ENCODE measurements at places on chromosomes 6 and 20.

GRCh38 chr6:163955756-163956155, 541.2 kb downstream of the QKI start:
- no peak for DNase-seq

DNA sequence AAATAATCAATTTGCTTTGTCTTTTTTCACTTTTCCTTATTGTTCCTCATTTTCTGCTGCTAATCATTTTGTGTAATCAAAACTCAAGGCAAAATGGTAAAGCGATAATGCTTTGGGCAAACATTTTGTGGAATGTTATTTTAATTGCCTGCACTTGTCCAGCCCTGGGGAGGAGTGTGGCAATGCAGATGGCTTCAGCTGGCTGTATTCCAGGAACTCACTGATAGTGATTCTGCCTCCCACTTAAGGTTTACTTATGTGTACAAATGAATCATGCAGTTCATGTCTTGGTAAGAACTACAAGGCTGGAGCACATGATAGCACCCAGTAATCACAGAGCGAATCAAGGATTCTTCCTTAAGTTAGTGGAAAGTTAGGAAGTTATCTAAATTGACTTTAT, 107.8 kb downstream of the COL19A1 start:
- DNase-seq, result no peak

DNA sequence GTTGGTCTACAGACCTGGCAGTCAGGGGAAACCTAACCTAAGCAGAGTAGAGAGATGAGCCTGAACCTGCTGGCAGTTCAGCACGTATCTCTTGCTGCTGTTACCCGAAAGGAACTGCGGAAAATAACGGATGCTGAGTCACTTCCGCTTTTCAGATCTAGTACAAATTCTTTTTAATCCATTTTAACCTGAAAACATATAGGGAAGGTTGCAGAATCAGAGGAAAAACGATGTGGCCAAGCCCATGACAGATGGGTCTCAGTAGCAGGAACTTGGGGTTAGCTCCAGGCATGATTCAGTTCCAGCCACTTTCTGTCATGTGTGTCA, 351.9 kb upstream of the PRND start:
- no peak for DNase-seq

DNA sequence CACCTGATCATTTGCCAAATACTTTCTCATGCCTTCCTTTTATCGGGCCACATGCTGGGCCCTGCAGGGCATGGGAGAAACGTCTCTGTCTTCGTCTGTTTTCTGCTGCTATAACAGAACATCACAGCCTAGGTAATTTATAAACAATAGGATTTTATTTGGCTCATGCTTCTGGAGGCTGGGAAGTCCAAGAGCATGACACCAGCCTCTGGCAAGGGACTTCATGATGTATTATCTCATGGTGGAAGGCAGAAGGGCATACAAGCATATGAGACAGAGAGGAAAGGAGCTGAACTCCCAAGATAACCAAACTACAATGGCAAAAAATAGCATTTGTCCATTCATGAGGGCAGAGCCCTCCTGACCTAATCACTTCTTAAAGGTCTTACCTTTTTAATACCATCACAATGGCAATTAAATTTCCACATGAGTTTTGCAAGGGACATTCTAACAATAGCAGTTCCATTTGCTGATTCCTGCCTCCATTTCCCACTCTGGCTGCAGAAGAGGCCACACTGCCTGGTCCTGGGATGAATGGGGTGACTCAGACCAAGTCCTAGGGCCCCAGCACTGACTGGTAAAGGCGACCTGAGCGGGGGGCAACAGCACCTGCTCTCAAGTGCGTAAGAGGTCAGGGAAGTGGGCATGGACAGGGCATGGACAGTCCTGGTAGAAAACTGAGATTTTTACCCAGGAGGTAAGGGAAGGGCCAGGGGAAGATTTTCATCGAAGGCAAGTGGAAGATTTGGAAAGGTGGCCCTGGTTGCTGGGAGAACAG, 5.1 kb upstream of the ZBP1 start:
- no peak for DNase-seq

All from stimulated activated CD4-positive, alpha-beta T cell treated with anti-CD3 and anti-CD28 coated beads, Interleukin-1b, Interleukin-23, amount 100 ng/mL, for 4 hours (primary cell).